ENCODE measurements at places on chromosomes 7 and 10. TPM values are rescaled to one million over a fixed set of nuclear protein-coding genes. Genes with fewer than 3 reads are reported as not detected.

DNA sequence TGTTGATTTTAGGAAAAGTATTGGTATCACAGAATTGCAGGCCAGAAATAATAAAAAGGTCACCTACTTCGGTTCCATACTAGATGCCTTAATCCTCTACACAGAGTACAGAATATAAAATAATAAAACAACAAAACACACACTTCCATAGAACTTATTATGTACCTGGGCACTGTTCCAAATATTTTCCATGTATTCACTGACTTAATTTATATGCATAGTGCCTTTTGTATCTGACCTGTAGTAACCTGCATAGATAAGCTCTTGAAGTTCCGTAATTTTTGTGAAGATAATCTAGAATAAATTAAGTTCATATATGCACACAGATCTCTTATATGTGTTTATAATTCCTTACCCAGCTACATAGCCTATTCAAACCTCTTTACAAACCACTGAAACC, 78.3 kb downstream of the RAPGEF5 start:
- DNase-seq = no peak

- DNase-seq = no peak
Observed at GRCh38 chr10:101165736-101166135, 34.6 kb downstream of the TLX1 start.

DNA sequence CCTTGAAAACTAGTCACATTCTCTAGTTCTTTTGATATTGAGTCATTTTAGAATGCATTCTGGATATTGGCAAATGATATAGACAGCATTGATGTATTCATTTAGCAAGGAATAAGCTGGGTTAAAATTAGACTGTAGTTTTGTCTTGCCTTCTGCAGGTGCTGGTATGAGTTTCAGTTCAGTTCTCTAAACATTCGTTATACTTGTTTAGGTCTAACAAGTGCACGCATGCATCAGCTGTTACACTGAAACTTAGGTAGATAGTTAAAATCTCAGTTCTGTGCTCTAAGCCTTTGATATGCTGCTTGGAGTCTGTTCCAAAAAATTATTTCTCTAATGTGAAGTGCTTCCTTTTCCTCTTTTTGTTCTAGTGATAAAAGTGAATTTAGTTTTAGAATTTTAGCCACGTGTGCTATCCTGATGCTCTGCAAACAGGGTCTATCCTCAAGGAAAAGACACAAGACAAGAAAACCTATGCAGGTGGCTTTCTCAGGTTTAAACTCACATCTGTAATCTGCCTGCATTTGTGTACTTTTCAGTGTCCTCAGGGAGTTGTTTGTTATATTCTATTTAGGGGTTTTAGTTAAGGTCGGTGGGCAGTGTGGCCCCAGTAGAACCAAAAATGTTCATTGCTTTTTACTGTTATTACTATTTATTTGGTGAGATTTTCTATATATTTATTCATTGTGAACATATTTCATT, 409.0 kb downstream of the CDC14C start:
- no peak for DNase-seq

GRCh38 chr7:94190599-94191061, 186.5 kb upstream of the BET1 start:
- no peak for DNase-seq

DNA sequence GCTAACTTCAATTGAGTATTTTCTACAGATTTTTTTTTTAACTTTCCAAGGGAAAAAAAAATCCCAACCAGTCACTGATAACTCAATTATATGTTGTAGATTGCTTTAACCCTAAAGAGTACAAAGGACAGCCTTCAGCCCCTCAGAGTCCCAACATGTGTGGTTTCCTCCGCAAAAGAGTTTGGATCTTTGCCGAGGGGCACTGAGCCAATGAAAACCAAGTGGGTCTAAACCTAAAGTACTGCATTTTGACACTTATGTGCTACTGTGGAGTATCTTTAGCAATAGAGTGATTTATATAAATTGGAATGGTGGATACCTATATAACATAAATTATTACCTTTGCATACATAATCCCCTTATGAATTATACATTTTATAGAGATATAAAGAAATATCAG, 91.5 kb downstream of the SEMA3D start:
- no peak for DNase-seq

Gene CDK14
- polyA plus RNA-seq = 9.7 TPM

Gene JAZF1
- polyA plus RNA-seq = 11.4 TPM

Gene ZNF853
- 5.7 TPM for polyA plus RNA-seq
